ENCODE measurements at places on chromosomes 13 and 19.

DNA sequence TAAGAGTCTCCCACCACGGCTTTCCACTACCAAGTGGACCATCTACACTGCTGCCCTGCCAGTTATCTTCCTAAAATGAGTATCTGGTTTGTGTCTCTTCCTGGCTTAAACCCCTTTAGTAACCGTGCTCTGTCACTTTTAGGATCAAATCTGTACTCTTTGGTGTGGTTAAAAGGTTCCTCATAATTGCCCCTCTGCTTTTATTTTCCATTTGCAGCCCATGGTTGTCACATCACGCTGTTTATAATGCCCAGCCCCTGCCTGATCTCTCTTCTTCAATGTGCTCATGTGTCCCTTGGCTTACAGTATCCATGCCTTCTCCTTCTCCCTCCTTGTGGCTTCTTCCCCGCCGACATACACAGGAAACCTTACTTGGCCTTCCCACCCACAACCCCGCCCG, 100.1 kb downstream of the DGKH start:
- no peak for DNase-seq

- DNase-seq, result no peak
Measured at GRCh38 chr13:44848920-44849676, 140.2 kb downstream of the NUFIP1 start.

GRCh38 chr19:29897466-29897865, 44.6 kb upstream of the URI1 start:
- DNase-seq, result no peak

- DNase-seq, result no peak
Measured at GRCh38 chr19:52993342-52994178, 20.2 kb upstream of the ERVV-1 start.

DNA sequence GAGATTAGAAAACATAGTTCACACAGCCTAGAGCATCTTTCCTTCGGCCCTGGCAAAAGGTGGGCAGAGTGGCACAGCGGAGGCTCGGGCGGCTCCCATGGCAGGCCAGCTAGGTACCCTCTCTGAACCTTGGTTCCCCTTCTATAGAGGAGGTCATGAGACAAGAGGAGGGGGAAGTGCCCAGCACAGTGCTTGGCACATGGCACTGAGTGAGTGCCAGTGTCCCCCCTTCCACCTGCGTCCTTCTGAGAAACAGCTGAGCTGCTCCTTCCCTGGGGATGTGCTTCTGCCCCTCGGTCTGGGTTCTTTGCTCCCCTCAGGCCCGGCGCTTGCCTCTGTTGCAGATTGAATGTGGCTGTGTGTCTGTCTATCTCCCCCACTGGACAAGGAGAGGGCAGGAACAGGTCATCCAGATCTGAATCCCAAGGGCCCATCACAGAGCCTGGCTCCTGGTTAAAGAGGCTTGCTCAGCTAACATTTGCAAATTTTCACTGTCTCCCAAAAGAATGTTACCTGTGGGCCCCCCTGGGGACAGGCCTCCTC, 165.6 kb downstream of the USP12 start:
- DNase-seq, result no peak

GRCh38 chr19:12953799-12954611, 3.0 kb downstream of the GADD45GIP1 start:
- DNase-seq, result peak; percentile 81
